Adipocyte (in vitro differentiated cells): ENCODE measurements at places on chromosomes 2 and 18.
A peak's percentile ranks its signal among the peaks of the same experiment; 100 is the strongest.

DNA sequence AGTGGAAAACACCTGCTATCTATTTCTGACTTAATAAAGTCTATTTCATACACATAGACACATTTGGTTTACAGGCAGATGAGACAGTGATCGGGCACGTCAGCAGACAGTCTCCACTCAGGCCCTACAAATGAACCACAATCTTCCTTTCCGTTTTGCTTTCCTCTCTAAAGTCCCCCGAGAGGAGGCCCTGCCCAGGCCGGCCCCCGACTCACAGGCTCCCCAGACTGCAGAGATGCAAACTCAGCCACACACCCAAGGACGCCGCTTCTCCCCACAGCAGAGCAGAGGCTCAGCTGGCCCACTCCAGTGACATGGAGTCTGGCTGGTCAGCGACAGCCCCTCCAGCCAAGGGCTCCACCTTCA is 9.3 kb upstream of the MTERF4 start:
- DNase-seq = no peak

GRCh38 chr2:194700116-194700515 is 956.9 kb upstream of the SLC39A10 start:
- no peak for DNase-seq

GRCh38 chr2:33343387-33343895 is 133.0 kb upstream of the RASGRP3 start:
- no peak for DNase-seq

DNA sequence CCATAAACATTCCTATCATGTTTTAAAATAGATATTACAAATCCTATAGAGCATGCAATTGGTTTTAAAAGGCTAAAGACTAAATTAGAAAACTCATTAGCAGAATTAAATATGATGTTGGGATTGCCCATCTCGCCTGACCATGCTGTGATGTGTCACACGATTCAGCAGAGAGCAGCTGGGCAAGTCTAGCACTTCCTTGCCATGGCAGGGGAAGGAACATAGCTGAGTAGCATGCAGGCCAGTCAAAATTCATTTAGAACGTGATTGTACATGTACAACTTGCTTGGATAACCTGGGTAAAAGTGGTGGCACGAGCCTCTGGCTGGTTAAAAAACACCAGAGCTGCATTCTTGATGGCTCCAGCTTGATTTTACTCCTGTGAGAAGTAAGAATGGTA is 81.3 kb downstream of the SCN3A start:
- no peak for DNase-seq

DNA sequence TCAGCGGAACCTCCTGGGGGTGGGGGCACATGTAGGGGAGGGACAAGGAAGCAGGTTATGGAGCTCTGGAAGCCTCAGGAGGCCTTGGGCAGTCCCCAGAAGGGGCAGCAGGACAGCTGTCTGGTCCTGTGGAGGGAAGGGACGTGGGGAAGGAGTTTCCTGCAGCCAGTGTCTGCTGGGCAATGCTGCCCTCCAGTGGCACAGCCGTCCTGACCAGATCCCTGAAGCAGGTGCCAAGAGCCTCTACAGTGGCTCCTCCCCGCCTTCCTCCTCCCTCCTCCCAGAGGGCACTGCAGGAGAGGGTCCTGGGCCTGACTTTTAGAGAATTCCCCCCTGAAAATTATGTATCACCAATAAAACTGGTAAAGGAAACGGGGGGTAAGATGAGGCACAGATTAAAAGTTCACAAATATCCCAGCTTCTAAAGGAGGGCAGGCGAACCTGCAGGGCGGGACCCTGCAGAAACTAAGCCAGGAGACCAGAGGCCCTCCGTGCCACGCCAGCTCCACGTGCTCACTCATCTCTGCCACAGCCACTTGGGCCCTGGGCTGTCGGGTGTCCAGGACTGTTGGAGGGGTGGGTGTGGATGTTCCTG is 258.5 kb downstream of the TWIST2 start:
- DNase-seq = peak; percentile 78

GRCh38 chr2:30206461-30207430 is 24.6 kb upstream of the LBH start:
- DNase-seq = peak; percentile 17

DNA sequence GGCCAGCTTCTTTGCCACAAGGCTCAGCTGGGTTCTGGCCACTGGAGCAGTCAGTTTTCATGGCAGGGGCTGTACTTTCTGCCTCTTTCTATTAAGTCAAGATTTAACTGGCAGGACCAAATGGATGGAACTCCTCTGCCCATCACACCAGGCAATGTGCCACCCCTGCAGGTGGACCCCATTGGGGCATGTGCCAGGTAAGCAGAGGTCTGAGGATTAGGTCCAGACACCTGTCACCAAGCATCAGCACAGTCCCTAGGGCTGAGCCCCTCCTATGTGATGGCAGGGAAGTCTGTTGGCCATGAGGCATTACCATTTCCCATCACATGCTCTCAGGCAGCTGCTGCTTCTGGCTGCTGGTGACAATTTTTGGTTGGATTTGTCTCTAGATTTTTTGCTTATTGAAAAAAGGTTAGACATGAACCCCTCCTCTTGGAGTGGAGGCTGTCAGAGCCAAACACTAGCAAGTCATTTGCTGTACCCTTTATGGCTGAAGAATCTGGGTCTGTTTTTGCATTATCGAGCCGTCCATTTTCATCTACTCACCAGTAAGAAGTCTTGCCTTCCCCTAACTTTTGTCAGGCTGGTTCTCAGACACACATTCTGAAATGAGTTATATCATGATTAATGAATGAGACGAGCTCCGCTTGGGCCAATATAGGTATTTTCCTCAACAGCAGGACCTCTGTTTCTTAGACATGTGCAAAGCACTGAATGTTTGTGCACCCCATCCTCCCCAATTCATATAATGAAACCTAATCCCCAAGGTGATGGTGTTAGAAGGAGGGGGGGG is 328.0 kb downstream of the TSN start:
- no peak for DNase-seq

DNA sequence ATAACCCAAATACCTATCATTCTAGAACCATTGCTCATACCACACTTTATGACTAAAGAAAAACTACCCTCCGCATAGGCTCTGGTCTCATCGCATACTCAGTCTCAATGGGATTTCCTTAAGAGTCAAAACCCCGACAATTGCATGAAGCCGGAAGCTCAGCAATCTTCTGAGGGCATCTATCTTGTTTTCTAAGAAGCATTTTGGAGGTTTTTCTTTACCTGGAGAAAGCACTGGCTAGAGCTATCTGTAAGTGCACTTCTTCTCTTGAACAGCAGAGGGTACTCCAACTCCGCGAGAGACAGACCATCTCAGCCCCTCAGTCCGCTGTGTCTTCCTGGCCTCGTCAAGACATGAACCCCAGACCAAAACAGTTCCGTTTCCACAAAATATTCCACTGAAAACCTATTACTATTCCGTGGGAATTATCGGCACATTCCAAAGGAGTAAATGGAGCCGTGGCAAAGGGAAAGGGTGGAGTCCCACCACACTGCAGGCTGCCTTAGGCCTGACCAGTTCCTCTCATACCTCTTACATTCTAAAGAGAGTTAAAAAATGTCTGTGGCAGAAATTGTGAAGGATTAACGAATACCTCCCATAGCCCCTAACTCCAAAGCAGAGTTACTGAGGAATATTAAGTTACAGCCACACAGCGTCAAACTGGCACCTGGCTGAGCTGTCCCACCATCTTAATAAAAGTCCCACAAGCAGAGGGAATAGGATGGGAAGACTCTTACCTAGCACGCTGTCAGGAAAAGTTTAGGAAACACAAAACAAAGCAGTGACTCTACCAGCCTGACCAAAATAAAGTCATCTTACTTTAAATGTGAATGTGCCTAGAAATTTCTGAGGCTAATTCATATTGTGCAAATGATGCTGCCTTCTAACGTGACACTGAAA is 325.6 kb upstream of the VRK2 start:
- DNase-seq = peak; percentile 80

DNA sequence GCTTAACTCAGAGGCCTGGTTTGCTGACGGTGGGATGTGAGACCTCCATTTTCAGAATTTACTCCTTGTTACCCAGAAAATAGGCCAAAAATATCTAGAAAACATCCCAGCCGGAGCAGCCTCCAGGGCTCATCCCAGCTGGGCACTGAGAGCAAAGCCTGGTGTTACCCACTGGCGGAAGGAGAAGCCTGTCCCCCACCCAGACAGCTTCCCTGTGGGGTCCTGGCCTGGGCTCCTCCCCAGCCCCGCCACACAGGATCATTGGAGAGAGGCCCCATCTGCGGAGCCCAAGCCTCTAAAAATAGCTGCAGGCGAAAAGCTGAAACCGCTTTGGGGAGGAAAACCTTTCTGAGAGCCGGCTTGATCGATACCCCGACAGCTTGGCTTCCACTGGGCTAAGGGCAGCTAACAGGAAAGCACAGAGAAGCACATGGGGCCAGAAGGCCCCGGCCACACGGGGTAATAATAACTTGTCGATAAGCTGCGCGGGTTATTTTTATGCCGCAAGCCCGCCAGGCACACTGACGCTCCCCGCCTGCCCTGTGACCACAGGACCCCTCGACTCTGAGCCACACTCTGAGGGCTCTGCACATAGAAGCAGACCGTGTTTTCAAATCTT is 26.9 kb upstream of the FAHD2A start:
- DNase-seq = no peak

GRCh38 chr2:3596901-3597417 is 2.0 kb downstream of the COLEC11 start:
- no peak for DNase-seq

- DNase-seq = peak; percentile 30
Observed at GRCh38 chr2:85326406-85327159, 1.2 kb downstream of the TGOLN2 start.
